ENCODE measurements at places on chromosomes 5 and 9.
A peak's percentile ranks its signal among the peaks of the same experiment; 100 is the strongest.

- no peak for DNase-seq
These were observed 305.4 kb upstream of the MSX2 start for GRCh38 chr5:174418809-174419539.

DNA sequence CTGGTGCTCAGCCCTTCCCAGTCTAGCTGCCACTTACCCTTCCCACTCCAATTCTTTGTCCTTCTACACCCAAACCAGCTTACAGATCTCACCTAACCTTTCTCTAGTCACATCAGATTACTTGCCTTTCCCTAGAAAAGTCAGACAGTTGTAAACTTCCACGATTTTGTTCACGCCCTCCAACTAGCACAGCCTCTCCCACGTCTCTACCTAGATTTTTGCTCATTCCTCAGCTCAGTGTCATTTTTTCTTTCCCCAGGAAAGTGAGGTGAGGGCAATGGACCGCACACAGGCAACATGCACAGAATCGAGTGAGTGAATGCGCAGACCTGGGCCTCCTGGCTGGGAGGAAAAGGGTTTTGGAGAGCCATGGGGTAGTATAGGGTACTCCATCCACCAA is 20.9 kb upstream of the PRUNE2 start:
- DNase-seq: no peak

GRCh38 chr9:134772331-134772730 is 108.3 kb upstream of the FCN2 start:
- DNase-seq: no peak

- no peak for DNase-seq
These were observed 10.8 kb downstream of the RASGEF1C start for GRCh38 chr5:180198208-180198607.

DNA sequence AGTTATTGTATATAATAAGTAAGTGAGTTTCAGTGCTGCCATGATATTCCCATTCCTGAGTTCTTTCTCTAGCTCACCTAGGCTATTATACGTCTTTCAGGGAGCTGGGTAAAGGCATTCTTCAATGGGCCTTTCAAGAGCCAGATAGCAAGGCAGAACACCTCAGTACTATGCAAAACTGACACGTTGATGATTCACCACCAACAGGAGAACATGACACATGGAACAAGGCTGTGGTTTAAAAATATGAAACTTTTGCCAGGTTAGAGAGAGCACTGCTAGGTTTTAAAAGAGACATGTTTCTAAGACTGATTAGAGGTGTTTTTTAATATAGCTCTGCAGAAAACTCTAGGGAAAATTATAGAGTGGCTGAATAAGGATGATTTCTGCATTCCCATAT is 95.9 kb downstream of the UGCG start:
- DNase-seq: no peak

- DNase-seq: no peak
These were observed 41.2 kb downstream of the INSL6 start for GRCh38 chr9:5144217-5144616.

- DNase-seq: no peak
These were observed 176.7 kb downstream of the NTRK2 start for GRCh38 chr9:84845956-84846900.

DNA sequence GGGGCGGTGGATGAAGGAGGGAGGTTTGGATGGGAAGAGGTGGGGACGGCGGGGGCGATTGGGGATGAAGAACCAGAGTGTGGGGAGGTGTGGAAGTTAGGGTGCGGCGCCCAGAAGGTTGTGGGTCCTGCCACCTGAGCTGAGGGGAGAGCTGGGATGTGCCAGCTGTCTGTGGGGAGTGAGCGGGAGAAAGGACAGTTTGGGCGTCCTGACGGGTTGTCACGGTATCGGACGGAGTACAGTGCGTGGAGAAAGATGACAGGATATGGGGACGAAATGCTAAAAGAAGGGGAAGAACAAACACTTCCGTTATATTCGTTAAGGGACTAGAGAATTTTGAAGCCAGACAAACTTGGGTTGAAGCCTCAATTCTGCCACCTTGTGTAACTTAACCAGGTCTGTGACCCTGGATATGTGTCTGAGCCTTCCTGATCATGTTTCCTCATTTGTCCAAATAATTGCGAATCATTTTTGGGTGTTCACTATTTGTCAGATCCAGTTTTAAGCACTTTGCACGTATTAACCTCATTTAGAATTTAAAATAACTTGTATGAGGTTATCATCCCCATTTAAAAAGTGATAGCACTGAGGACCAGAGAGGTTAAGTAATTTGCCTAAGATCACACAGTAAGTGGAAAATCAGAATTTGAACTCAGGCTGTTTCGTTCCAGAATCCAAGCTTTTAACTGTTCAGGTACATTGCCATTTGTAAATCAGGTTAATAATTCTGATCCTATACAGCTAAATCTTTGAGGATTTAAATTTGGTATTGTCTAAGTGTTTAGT is 689 bp downstream of the CNTRL start:
- no peak for DNase-seq

GRCh38 chr9:37575921-37576721 is at the start of gene FBXO10:
Gene FBXO10 (minus strand): TSS chr9:37576380. CDS start chr9:37541768, 34,612 bp downstream.
- peak; percentile 62 for DNase-seq

- DNase-seq: no peak
These were observed 160.0 kb downstream of the PRR16 start for GRCh38 chr5:120624021-120624563.

- DNase-seq: no peak
These were observed 372.1 kb upstream of the RIOK2 start for GRCh38 chr5:97554977-97555643.

DNA sequence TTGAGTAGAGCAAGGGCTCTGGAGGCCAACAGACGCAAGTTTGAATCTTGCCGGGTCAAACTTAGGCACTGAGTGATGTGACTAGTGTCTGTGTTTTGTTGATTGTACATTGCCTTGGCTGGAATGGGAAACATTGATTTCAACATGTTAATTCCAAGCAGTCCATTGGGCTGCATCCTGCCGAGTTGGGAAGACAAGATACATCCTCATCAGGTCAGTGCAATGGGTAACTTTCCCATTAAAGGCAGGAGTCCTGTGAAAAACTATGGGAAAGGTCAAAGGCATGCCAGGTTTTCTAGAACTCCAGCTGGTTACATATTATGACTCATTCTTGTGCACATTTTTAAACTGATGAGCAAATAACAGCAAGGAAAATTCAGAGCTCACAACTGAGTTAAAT is 126.5 kb upstream of the ABCA1 start:
- no peak for DNase-seq

DNA sequence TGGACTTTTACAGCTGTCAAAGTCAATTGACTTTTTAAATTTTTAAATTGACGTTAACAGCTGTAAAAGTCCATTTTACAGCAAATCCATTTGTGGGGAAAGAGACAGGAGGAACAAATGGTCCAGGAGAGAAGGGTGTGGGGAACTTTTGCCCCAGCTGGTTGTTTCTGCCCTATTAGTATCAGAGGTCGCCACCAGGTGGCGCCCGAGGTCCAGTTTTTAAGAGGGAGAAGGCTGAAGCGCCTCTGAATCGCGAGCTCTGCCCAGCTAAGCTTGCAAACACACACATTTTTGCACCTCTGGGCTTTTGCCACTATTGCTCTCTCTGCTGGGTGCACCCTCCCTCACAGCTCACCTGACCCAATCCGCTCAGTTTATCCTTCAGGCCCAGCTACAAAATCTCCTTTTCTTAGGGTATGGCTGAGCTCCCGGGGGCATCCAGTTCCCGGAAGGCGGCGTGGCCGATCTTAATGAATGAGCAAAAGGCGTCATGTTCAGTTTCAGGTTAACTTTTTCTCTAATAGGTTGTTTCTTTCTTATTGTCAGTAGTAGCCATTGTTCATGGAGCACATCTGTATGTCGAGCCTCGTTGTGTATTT is 6.3 kb upstream of the TTLL11 start:
- peak; percentile 86 for DNase-seq

- no peak for DNase-seq
These were observed 132.5 kb downstream of the MVB12B start for GRCh38 chr9:126459126-126459525.

DNA sequence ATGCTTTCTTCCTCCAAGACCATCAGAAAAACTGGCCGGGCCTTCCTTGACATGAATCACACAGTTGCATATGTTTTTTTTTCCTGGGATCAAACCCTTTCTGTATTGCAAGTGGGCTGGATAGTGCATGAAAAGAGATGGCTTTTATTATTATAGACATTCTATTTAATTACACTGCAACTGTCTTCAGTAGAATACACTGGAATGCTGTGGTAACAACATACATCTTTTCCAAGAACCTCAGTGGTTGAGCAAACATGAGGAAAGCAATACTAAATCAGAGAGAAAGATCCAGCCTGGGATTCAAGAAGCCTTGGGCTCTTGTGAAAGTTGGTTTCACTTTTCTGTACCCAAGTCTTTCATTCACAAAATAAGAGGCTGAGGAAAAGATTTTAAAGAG is 193.0 kb downstream of the DMAC1 start:
- no peak for DNase-seq

- no peak for DNase-seq
These were observed 362.8 kb downstream of the SEMA5A start for GRCh38 chr5:9182899-9183695.

DNA sequence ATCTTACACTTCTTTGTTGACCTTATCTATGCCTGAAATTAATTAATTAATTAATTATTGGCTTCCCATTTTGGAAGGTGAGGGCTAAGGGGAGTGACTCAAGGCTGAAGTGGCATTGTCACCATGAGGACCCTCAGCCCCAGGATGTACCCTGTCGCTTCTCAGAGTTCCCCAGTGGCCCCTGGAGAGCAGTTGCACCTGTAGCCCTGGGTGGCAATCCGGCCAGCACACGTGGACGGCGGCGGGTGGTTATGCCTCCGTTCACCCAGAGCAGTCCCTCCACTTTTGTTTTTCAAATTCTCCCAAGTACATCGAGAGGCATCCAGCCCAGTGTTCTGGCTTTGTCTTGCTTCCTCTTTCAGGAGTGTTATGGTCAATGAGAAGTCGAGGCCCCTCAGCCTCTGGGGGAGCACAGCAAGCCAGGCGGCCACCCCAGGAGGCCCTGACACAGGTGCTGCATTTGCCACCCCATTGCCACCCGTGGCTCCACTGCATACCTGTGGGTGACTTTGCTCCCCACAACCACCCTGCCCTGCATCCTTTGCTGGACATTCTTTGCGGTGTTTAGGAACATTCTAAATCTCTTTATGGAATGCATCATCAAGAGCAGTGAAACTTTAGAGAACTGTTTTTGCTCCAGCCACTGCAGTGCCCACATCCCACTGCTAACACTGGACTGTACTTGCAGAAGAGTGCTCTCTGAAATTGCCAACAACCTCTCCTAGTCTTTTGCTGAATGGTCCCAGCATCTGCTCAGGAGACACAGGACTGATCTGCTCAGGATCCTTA is 11.5 kb upstream of the IRX2 start:
- DNase-seq: no peak

- no peak for DNase-seq
These were observed 41.9 kb downstream of the DYNC2I2 start for GRCh38 chr9:128614728-128615127.

DNA sequence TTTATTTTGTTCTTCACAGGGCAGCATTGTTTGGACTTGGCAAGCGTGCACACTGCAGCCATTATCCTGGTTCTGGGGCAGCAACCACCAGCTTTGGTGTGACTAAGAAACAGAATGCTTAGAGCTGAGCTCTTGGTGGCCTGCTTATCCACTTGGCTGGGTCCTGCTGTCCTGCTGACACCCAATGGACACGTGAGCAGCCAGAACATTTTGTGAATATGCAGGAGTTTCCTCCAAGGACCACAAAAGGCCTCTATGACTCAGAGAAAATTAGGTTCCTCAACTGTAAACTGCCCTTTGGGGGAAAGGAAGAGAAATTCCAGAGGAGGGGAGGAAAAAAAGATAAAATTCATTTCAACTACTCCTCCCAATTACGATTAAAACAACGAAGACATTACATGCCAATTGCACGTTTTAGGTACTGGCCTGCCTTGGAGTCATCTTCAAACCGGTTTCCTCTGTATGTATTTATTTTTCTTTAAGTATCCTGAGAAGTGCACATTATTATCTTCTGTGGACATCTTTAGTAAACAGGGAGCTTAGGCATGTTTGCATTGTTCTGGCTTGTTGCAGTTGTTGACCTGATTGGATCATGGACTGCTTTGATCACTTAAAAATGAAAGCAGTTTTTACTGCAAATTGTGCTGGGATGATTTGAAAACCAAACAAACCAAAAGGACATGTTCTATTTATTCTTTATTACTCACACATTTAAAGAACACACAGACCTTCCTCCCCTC is 82.3 kb upstream of the TLE4 start:
- no peak for DNase-seq

GRCh38 chr5:156221816-156222215 is 105.1 kb upstream of the SGCD start:
- DNase-seq: no peak

DNA sequence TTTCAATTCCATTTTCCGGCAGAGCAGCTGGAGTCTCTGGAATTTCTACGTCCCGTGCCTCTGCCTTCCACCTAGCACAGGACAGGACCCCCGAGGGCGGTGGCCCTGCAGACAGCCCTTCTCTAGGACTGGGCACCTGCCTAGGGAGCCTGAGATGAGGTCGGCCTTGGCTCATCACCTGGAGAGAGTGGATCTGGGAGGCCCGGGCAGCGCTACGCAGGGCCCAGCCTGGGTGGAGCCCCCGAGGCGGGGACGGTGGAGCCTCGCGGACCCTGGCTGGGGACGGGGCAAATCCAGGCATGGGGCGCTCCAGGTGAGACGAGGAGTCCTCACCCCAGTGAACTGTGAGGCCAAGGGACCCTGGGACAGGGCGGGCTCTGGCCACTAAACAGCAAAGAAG is 114.5 kb downstream of the MTRR start:
- no peak for DNase-seq

DNA sequence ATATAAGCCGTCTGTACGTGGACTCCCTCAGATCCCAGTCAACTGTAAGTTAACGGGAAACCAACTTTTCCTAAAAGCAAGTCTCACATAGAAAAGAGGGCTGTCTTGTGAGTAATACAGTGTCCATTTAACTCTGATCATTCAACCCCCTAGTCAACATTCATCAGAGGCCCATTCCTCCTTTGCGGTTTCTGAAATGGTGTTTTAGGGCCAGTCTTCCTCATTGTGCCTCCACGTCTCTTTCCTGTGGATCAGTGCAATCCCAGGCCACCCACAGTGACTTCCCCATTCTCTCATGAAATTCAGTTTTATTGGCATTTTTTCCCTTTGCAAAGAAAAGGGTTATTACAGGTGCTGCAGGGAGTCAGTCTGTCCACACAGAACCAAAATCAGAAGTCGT is 261.8 kb downstream of the NR3C1 start:
- DNase-seq: no peak

DNA sequence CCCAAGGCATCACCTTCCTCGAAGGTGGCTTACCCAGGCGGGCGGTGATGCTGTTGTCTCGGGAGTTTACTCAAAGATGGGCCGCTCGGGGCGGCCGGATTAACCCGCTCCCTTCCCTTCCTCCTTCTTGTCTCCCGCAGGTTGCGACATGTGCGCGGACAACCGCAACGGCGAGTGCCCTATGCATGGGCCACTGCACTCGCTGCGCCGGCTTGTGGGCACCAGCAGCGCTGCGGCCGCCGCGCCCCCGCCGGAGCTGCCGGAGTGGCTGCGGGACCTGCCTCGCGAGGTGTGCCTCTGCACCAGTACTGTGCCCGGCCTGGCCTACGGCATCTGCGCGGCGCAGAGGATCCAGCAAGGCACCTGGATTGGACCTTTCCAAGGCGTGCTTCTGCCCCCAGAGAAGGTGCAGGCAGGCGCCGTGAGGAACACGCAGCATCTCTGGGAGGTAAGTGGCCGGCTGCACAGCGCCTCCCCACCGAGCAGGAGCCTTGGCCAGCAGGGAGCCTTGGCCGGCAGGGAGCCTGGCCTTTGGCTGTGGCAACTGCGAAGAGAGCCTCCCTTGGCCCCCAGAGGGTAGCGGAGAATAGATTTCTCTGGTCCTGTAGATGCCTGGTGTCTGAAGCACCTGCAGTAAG is 10.6 kb downstream of the PRDM6 start:
- DNase-seq: no peak
